HS-5 (cell line): ENCODE measurements at places on chromosomes 6 and 20.

DNA sequence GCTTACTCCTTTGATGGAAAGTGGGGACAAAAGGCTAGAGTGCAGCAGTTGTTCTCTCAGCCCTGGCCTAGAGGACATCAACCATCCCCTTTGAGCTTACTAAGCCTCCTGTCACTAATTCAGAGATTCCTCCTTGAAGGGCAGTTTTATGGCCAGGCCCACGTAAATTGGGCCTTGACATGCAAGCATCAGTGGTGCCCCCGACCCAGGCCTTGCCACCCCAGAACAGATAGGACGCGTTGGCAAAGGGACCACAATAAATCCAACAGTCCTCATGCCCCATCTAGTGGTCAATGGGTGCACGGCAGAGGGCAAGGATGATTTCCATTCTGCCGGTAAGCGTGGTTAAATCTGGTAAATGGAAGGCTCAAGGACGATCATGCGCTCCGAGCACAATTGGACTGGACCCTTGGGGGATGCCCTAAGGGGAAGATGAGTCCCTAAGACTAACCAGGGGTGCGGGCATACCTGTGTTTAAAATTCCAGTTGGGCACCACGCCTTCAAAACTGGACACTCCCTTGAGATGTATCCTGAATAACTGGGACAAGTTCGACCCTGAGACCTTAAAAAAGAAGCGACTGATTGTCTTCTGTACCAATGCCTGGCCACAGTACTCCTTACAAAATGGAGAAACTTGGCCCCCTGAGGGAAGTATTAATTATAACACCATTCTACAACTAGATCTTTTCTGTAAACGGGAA, 32.6 kb downstream of the CEP85L start:
- DNase-seq = no peak

- DNase-seq = no peak
These were observed 193.9 kb upstream of the CITED2 start for GRCh38 chr6:139568151-139568955.

GRCh38 chr20:17345321-17345720, 118.5 kb downstream of the PCSK2 start:
- peak; percentile 2 for DNase-seq

DNA sequence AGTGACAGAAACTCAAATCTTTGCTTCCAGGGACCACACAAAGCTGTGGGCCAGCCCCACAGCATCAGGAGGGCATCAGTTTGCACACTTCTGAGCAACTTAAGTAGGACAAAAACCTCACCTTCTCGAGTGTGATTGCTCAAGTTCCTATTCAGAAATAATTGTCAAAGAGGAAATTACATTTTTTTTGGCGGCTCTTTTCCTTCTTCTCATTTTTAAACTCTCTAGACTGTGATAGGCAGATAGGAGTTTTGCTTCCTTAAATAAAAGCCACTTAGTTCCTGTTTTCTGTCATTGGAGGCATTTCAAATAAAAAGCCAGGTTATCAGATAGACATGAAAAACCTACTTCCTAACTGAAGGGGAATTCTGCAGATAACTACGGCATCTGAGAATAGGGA, 11.2 kb upstream of the TAGAP start:
- no peak for DNase-seq

- no peak for DNase-seq
These were observed 32.7 kb upstream of the CST1 start for GRCh38 chr20:23783447-23783846.

- no peak for DNase-seq
These were observed 20.5 kb downstream of the UBE2V1 start for GRCh38 chr20:50092436-50092835.

DNA sequence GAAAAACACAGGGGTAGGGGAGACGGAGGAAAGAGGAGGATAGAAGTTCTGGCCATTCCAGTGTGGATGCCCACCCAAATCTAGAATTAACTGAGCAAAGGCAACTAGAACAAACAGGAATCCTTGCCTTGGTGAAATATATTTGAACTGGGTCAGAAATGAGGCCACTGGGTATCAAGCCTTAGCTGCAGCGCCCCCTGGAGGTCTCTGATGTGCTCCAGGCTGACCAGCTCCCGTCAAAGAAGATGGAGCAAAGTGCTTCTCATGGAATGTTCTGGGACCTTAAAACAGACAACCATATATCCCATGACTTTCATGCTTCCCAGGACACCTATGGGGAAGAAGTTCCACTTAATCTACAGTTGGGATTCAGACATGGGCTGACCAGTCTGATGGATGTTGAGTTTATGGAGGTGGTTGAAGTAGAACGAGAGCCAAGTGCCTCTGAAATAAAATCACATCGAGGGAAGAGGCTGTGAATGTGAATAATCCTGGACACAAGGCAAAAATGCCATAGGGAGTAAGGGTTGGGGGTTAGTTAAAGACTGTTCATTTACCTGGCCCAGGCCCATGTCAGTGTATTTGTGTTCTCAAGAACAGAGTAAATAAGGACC, 50.4 kb downstream of the HLA-DPB1 start:
- no peak for DNase-seq

DNA sequence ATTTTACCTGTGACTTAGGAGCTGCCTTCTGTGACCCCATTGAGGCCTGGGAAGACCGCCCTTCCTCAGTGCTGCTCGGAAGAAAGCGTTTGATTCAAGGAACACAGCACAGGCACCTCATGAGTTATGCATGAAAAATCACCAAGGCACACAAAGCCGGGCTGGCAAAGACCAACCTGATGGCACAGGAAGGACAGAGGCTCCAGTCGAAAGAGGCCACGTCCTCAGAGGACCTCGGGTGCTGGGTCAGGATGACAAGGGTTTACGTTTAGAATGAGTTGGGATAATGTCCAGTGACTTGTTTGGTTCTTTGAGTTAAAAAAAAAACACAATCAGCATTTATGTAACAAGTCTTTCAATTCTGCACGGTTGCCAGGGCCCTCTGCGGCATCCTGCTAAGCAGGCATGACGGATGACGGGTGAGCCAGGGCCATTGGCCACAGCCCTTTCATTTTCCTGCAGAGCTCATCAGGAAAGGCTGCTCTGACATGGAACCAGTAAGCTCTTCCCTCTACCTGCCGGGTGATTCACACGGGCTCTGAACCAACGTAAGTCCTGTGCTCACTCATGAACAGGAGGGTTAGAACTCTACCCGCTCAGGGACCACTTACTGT, 112.8 kb downstream of the DACT2 start:
- DNase-seq = no peak

DNA sequence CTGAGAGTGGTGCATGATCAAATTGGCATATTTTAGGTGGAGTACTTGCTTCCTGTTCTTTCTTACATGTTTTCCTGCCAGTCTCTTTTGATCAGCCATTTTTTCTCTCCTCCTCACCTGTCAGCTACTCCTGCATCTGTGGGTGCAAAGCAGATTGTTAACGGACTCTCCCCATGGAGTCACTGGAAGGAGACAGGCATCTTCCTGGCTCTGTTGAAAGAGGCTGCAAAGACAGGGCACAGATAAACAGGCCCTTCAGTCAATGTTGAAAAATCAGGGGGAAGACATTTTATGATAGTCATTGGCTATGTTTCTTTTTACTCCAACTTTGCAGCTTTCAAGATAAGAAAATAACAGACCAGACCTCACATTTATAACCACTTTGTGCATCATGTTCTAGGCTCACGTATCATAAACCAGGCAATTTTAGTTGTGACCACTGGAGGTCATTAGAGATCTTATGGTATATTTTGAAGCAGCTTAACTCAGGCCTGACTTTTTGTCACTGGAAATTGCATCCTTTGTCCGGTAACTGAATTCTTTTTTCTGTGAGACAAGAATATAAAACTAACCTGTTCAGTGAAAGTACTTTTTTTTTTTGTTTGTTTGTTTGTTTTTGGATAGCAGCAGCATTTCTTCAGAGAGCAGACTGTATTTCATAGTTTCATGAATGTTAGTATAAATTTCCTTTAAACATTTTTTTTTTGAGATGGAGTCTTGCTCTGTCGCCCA, 20.1 kb downstream of the ECT2L start:
- peak; percentile 28 for DNase-seq

DNA sequence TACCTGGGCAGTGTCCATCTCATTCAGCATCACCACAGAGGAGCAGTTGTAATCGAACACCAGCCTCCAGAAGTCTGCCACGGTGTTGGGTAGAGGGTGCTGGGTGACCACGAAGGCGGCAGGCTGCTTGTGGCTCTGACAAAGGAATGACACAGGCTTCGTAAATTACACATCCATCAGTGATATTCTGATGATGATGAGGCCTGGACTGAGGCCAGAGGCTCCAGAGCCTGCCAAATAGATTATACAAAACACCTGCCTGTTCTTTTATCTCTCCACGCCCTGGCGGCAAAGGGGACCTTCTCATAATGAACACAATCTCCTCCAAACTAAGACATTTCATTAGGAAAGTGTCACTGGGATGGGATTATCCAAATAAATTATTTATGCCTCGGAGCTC, 480.2 kb upstream of the CHD6 start:
- no peak for DNase-seq

- no peak for DNase-seq
These were observed 527.5 kb downstream of the PRKN start for GRCh38 chr6:162200041-162200440.

GRCh38 chr6:74213995-74214394, 518.0 kb downstream of the CD109 start:
- DNase-seq = no peak

GRCh38 chr6:117188627-117189201, 76.6 kb upstream of the VGLL2 start:
- DNase-seq = no peak

DNA sequence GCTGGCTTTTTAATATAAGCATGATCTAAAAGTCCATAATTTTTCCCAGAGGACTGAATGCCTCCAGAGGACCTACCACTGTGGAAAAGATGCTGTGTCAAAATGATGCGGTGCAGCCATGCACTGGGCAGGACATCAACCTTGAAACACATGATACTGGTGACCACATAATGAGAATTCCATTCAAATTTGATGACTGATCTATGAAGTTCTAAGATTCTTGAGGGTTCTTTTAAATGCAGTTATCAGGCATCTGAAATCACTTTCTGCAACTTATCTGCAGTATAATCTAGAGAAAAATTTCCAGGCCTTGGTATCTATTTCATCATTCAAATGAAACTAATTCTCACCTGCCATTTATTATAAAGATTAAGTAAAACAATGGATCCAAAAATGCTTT, 15.0 kb upstream of the MARCKS start:
- peak; percentile 52 for DNase-seq

- no peak for DNase-seq
These were observed 69.7 kb downstream of the DLL1 start for GRCh38 chr6:170221052-170221752.
